ENCODE measurements at places on chromosomes 2 and 18.

DNA sequence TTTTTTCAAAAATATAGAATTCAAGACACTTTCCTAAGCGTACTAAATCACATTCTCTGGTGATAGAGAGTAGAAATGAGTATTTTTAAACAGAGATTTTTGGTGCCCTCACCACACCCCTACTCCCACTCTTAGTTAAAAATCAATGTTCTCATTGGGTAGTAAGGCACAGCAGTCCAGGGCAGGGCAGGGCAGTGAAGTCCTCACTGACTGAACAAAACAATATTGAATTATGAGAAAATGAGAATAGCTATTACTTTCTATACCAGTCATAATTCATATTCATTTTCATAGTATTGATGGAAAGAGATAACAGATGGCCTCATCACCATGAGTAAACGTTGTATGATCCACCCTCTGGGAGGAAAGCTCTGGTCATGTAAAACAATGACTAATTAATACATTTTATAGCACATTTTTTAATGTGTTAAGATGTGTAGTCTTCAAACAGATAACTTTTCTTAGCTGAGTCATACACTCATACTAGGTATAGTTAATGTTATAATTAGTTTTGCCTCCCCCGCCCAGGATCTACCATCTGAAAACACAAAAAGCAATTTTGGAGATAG, 686.1 kb downstream of the KCNJ3 start:
- no peak for DNase-seq

GRCh38 chr2:106115250-106115649, 78.9 kb downstream of the UXS1 start:
- DNase-seq, result no peak

- DNase-seq, result no peak
Observed at GRCh38 chr2:79717364-79718007, 204.6 kb downstream of the CTNNA2 start.

- no peak for DNase-seq
Observed at GRCh38 chr18:79916128-79916494, 35.3 kb downstream of the SLC66A2 start.

GRCh38 chr2:207836521-207837133, 66.9 kb upstream of the FZD5 start:
- DNase-seq, result no peak

GRCh38 chr2:31434911-31435310, 20.4 kb upstream of the XDH start:
- DNase-seq, result no peak

DNA sequence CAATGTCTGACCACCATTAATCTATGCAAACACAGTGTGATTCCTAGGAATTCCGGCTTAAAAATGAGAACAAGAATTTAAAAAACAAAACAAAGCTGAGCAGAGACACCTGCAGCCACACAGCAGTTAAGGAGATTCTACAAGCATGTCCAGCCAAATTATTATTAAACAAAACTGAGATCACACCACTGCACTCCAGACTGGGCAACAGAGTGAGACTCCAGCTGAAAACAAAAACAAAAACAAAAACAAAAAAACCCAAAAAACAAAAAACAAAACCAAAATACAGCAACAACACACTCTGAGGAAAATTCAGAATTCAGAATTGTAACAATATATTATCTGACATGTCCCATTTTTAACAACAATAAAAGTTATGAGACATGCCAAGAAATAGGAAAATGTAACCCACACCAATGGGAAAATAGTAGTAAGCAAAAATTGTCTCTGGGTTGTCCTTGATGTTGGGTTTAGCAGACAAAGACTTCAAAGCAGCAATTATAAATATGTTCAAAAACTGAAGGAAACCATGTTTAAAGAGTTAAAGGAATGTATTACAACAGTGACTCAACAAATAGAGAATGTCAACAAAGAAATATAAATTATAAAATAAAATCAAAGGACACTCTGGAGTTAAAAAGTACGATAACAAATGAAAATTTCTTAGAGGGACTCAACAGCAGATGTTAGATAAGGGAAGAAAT, 19.7 kb downstream of the MYOM1 start:
- DNase-seq, result no peak

- no peak for DNase-seq
Observed at GRCh38 chr2:228377533-228377932, 196.0 kb upstream of the SPHKAP start.

DNA sequence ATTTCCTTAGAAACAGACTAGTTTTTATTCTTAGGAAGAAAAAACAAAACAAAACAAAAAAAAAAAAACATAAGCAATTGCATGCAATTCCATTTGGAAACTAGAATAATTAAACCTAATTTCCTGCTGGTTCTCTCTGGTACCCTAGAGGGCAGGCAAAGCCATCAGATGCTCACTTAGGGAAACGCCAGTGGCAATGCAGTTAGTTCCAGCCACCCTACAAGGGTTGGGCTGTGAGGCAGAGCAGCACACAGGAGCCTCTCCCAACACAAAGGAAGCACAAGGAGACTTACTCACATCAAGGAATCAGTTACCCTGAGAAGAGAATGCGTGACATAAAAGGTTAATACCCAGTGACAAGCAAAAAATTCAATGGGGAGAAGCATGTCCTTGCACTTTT, 28.8 kb downstream of the CCDC93 start:
- DNase-seq, result no peak

GRCh38 chr2:158391876-158392275, 64.7 kb downstream of the CCDC148 start:
- DNase-seq, result no peak

DNA sequence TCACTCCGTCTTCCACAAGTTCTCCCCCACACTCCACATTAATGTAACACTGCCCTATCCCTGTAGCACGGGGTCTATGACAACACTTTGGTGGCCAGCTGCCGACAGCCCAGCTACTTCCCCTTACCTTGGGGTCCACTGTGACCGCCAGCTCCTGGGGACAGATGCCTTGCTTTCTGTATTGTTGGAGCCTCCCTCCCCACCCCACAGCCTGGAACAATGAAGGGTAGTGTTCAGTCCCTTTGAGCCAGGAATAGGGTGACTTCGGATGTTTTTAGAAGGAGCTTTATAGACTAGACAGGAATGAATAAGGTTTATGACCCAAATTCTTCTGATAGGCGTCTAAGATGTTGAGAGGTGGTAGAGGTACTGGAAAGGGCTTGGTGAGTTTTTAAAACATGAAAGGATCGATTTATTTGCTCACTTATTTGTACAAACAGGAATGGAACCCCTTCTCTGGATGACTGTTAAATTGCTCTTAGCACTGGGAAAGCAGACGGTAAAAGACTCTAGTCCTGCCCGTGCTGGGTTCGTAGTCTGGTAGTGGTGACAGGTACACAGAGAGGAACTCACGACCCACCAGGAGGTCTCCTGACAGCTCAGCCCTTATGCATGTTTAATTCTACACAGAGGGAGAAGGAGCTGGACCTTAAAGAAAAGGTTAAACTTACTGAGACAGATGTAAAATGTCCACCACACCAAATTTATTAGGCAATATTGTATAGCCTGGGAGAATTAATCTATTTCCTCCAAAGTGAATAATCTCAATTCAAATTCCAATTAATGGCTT, 90.9 kb downstream of the MYCN start:
- DNase-seq, result no peak

DNA sequence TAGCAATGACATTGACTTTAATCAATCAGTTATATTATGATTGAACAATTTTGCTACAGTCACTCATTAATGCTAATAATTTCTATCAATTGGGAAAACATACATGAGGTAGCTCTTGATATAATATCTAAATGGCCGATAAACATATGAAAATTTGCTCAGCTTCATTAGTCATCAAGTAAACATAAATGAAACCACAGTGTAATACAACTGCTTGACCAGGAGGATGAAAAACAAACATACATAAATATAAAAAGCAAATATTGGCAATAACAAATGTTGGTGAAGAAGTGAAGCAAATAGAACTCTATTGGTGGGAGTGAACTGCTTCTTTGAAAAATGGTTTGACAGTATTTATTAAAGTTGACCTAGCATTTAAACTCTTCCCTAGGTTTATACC, 130.9 kb downstream of the ASXL3 start:
- DNase-seq, result no peak

DNA sequence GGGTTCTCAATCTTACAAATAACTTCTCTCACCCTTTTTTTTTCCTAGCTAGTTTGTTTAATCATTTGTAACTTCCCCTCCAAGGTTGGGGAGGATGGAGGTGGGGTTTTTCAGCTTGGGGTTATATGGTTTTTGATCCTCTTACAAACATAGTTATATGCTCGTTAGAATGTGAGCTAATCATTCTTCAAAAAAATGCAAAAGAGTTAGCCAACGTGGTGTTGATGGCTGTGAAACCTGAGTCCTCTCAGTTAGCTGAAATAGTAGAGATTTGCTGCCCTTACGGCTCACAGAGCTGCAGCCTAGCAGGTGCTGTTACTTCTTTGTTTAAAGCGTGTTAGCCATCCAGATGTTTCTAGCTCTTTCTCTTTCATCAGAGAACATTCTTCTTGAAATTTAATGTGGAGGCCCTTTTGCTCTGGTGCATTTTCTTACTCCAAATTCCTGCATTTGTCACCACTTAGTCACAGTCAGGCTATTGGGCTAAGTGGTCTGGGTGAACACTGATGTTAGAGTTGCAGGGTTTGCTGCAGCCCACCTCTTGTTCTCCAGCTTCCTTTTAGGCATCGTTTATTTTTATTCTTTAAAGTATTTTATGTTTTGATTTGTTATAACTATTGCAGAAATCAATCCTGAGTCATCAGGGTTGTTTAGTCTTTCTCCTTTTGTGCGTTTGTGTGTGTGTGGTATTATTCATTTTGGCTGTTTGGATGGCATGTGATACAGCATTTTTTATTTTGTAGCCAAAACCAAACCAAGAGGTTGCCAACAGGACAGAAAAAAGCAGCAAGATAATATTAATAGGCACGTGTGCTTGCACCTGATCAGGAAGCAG, 41.1 kb downstream of the LIMS1 start:
- DNase-seq, result no peak

DNA sequence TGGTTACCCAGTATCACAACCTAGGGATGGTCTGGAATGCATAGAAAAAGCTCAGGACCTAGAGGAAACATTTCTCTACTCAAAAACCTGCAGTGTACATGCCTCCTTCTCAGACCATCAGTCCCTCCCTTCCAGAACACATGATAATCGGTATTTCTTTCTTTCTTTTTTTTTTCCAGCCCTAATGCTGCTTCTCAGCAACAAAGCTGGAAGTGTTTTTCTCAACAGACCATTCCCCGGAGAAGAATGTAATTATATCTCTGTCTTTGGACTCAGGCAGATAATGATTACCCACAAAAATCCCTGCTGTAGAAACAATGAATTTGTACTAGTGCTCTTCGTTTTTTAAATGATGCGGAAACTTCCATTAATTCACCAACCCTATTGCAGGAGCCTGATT, 44.1 kb upstream of the NDUFV2 start:
- no peak for DNase-seq

- no peak for DNase-seq
Observed at GRCh38 chr2:195652911-195653310, 4.1 kb upstream of the SLC39A10 start.

GRCh38 chr2:20650393-20650876, 463 bp downstream of the HS1BP3 start:
- DNase-seq, result no peak

DNA sequence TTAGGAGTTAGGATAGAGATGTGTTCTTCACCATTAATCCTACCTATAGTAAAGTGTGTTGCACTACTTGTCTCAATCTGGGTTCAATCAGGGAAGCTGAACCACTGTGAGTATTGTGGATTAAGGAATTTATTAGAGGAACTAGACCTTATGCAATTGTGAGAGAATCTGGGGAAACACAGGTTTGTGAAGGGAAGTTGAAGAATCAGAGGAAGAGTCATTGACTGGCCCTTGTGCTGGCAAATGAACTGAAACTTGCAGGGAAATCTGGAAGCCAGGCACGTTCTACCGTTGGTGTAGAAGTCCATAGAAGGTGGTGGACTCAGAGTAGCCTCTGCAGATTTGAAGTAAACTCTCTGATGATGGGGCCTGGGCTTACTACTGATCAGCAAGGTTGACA, 44.7 kb upstream of the HK2 start:
- DNase-seq, result no peak

- DNase-seq, result no peak
Observed at GRCh38 chr2:3466482-3466863, 52.9 kb downstream of the ADI1 start.

- no peak for DNase-seq
Observed at GRCh38 chr2:151767536-151767935, 33.3 kb upstream of the NEB start.

DNA sequence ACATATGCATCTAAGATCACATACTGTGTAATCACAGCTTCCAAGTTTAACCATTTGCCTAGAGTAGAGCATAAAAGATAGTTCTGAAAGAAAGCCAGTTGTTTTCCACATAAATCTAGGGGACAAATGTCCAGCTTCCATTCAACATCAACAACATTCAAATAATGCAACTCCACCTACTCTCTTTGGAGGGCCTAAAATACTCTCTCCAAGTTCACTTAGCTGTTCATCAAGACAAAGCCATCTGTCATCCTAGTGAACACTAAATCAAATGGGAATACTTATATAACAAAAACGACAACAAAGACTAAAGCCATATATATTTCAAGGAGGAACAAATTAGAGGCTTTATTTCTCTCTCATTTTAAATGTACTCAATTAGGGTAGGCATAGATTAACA, 221.5 kb upstream of the CDH2 start:
- no peak for DNase-seq

DNA sequence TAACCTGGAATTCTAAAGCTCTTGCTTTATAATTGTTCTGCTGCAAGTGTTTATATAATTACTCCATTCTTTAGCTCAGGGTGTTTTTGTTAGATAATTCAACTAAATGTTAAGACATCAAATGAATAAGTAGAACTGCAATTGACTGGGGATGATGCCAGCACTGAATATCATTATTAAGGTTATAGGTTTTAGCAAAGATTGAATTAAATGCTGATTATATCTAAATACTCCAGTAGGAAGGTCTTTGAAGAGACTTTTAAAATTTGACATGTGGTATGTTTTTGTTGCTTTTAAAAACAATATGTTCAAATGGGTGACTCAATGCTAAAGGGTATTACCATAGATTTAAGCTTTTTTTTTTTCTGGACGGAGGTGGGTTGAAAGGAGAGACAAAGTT, 170.1 kb upstream of the THUMPD2 start:
- DNase-seq, result no peak

- no peak for DNase-seq
Observed at GRCh38 chr2:234869969-234870368, 81.8 kb upstream of the SH3BP4 start.

- DNase-seq, result no peak
Observed at GRCh38 chr18:48229552-48229981, 179.6 kb downstream of the ZBTB7C start.

DNA sequence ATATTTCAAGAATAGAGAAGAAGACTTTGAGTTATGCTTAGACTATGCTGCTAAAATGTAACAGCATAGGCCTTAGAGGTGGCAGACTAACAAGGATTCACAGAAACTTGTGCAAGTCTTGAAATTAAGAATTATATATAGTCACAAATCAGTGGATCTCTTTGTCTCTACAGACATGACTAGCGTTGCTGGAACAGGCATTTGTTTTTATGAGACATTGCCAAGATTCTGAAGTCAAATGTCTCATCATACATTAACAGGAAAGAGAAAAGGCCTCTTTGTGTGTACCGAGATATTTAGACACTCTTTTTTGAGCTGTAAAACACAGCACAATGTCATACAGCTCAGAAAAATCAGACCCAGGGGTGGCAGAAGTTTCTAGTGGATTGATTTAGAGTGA, 207.1 kb downstream of the TMX3 start:
- DNase-seq, result no peak

- no peak for DNase-seq
Observed at GRCh38 chr2:40592218-40592617, 140.3 kb upstream of the SLC8A1 start.
